ENCODE measurements at places on chromosomes 3 and 15. TPM values are rescaled to one million over a fixed set of nuclear protein-coding genes. Genes with fewer than 3 reads are reported as not detected.

ST8SIA2 gene
- not detected for total RNA-seq

- no peak for DNase-seq
Measured at GRCh38 chr15:51144021-51144532, 49.4 kb upstream of the TNFAIP8L3 start.

- DNase-seq: peak; percentile 93
Measured at GRCh38 chr15:41621200-41622193, 38.7 kb upstream of the MGA start.

DNA sequence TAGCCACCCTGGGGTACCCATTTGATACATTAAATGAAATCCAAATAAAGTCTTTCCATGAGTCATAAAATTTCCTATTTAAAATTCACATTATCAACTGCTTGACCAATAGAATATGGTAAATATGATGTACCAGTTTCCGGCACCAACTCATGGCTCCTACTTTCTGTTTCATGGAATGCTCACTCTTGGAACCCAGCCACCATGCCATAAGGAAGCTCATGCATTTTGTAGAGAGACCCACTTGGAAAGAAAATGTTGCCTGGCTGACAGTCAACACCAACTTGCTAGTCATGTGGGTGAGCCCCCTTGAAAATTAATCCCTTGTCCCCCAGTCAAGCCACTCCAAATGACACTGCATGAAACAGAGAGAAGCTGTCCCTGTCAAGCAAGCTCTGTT lies 57.2 kb downstream of the WWTR1 start:
- DNase-seq: no peak

DNA sequence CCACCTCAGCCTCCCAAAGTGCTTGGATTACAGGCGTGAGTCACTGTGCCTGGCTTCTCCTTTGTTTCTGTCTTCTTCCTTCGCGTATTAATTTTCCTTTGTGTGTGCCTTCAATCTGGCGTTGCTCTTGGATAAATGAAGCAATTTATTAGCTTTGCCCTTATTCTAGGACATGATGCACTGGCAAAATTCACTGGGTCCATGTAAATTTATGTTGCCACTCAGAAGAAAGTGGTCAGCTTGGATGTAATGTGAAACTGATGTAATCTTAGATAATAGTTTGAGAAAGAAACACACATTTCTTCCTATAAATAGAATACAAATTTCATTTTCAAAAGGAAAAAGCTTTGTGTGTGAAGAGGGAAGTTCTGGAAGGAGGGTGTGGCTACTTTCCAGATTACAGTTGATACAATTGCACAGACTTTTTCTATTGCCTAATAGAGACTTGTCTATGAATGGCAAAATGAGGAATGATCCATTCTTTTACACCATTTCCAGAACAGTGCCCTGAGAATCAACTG lies 23.3 kb upstream of the ATP1B3 start:
- DNase-seq: no peak

DNA sequence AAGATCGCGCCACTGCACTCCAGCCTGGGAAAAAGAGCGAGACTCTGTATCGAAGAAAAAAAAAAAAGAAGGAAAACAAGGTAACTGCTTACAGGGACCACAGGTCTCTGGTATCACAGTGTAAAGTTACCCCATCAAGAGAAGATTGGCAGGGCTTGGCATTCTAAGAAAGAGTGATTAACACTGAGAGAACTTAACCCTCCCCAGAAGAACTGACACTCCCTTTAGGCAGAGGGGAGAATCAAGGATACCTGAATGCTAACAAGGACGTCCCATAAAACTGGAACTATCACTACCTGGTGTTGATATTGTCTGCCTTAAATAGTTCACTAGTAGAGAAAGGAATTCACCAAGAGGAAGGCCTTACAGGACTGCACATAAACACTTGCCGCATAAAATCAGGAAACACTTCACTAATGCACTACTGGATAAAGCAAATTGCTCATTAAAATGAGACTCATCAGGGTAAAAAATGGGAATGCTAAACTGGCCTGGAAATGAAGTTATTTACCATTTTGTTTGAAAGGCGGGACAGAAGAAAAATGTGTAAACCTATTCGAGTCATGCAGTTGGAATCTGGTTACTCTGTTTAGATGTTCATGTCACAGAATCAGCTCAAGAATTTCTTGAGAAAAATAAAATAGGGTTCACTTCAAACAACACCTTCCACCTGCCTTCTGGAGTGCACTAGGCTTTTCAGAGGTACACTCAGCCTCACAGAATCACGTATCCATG lies 121.6 kb downstream of the FOXP1 start:
- DNase-seq: no peak

DCBLD2 gene
- total RNA-seq: 28.4 TPM

- no peak for DNase-seq
Measured at GRCh38 chr3:160196511-160197104, 28.6 kb upstream of the C3orf80 start.

IL17RD gene
- total RNA-seq: 3.5 TPM

- DNase-seq: no peak
Measured at GRCh38 chr3:53902711-53903110, 11.1 kb upstream of the SELENOK start.

GRCh38 chr15:38535491-38536200 lies 29.0 kb downstream of the RASGRP1 start:
- no peak for DNase-seq

GRCh38 chr15:63663906-63664305 lies 66.7 kb downstream of the FBXL22 start:
- DNase-seq: no peak

MASP1 gene
- total RNA-seq: 3.2 TPM

GRCh38 chr3:121918779-121919483 lies 24.7 kb downstream of the SLC15A2 start:
- DNase-seq: no peak

- no peak for DNase-seq
Measured at GRCh38 chr3:130341882-130342281, 3.6 kb upstream of the COL6A5 start.

- DNase-seq: peak; percentile 87
Measured at GRCh38 chr3:52243791-52244628, 1.5 kb upstream of the PPM1M start.

DNA sequence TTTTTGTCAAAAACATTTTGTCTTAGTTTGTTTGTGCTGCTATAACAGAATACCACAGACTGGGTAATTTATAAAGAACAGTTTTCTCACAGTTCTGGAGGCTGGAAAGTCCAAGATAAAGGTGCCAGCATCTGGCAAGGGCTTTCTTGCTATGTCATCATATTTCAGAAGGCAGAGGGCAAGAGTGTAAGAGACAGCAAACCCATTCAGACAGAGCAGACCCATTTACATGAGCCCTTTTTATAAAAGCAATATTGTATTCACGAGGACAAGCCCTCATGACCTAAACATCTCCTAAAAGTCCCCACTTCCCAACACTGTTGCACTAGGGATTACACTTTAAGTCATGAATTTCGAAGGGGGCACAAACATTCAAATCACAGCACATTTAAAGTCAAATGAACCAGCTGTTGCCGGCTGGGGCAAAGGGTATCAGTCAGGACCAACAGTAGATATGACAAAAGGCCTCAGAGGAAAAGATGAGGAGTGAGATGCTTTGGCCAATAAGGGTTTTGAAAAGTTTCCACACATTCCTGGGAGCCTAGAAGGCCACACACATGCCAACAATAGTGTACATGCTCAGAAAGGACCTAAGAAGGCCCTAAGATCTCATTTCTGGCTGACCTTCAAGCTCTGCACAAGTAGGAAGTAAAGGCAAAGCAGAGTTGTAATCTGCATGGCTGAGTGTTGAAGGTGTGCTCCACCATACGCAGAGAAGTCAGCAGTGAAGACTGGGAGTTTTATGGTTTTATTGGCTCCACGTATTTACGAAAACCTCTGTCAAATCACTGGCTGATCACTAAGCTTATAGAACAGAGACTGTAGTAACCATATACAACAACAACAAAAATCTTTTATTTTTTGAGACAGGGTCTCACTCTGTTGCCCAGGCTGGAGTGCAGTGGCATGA lies 37.9 kb downstream of the UQCC5 start:
- no peak for DNase-seq

- peak; percentile 92 for DNase-seq
Measured at GRCh38 chr3:150409512-150410310, 1.6 kb downstream of the TSC22D2 start.

THSD4 gene
- total RNA-seq: 5.1 TPM

GCNT3 gene
- total RNA-seq: 0.55 TPM

DNA sequence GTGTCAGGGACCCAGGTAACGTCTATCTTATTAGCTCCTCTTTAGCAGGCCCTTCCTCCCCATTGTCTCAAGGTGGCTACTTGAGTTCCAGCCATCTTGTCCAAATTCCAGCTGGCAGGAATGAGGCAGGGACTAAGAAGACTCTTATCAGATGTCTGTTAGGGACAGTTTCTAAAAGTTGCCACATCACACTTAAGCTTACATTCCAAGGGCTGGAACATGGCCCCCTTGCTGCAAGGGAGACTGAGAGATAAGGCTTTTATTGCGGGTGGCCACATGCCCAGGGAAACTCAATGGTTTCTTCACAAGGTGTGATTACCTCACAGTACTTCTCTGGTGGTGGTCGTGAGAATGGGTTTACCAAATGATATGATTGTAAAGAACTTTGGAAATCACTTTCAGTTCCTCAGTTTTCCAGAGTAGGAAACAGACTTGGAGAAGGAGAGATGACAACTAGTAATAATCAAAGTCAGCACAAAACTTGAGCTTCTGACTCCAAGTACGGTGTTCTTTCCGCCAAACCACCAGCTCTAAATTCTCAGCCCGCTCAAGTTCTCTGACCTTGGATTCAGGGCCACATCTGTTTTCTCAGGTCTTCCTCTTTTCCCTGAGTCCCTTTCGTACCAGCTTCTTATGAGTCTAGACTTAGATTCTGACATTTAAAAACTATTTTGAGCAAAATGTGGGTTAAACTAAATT lies 14.2 kb downstream of the PDIA5 start:
- peak; percentile 24 for DNase-seq

All from mesenteric fat pad (tissue), 1 donor.